ENCODE measurements at places on chromosomes 4 and X. TPM values are rescaled to one million over a fixed set of nuclear protein-coding genes. Genes with fewer than 3 reads are reported as not detected.

The NSUN7 gene
- 0.43 TPM for total RNA-seq

The HTN3 gene
- total RNA-seq: not detected

The DMP1 gene
- total RNA-seq: not detected

The DNAAF6 gene
- not detected for total RNA-seq

The BST1 gene
- 17.8 TPM for total RNA-seq

The PAGE2 gene
- total RNA-seq: not detected

Measured in A549 treated with Hydrocortisone at 1 μM for 4 hours (cell line).